Hypothalamus (tissue), 51 donors: ENCODE measurements at places on chromosomes 5 and 9.

GRCh38 chr5:163613150-163613442 is 107.7 kb downstream of the MAT2B start:
- DNase-seq: no peak

- no peak for DNase-seq
These were observed 131.2 kb downstream of the SPOCK1 start for GRCh38 chr5:137367951-137368350.

DNA sequence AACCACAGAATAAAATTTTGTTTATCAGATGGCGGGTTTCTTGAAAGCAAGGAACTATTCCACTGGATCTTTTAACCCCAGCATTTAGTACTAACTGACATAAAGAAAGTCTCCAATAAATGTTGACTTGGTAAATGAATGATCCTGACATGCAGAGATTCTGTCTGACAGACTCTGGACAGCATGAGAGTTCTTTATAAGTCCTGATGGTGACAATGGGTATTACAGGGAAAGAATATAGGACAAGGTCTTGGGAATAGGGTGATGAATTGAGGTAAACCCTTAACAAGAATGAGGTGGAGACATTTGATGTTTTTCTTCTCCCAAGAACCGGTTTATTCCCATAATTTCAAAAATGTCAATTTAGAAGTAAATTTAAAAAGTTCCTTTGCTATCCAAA is 453.9 kb downstream of the TUSC1 start:
- DNase-seq: no peak

- DNase-seq: no peak
These were observed 10.3 kb downstream of the CETN3 start for GRCh38 chr5:90399251-90399650.

GRCh38 chr5:142842994-142843905 is 73.1 kb downstream of the ARHGAP26 start:
- no peak for DNase-seq

GRCh38 chr5:150647275-150648251 is 7.1 kb downstream of the SYNPO start:
- DNase-seq: no peak
